ENCODE measurements at places on chromosomes 1 and 21.

DNA sequence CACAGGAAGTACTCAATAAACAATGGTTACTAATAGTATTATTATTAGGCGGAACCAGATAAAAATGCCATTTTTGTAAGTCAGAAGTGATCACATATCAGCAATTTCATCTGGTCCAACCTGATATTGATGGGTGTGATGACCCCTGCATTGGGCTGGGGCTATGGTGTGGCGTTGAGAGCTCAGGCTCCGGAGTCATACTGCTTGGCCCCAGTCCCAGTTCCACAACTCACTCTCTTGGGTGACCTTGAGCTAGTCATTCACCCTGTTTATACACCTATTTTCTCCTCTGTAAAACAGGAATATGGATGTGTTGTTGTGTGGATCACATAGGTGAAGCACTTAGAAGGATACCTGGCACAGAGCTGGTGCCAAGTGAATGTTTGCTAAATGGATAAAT, 229.4 kb upstream of the POU3F1 start:
- DNase-seq: no peak

GRCh38 chr1:121538943-121539575, 354.3 kb downstream of the SRGAP2C start:
- DNase-seq: no peak

DNA sequence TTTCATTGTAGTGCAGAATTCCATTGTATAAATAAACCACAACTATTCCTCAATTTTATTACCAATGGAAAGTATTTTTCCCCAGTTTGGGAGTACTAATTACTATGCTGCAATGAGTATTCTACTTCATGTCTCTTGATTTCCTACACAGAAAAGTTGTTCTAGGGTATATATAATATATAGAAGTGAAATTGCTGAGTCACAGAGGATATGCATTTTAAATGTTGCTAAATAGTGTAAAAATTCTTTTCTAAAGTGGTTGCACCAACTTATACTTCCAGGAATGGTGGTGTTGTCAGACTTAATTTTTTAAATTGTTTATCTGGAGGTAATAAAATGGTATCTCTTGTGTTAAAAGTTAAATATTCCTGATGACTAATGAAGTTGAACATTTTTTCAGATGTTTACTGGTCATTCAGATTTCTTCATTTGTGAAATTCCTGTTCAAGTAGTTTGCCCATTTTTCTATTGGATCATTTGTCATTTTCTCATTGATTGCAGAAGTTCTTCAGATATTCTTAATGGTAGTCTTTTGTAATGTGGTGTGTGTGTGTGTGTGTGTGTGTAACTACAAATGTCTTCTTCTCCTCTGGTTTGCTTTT, 19.1 kb upstream of the MYOG start:
- no peak for DNase-seq

DNA sequence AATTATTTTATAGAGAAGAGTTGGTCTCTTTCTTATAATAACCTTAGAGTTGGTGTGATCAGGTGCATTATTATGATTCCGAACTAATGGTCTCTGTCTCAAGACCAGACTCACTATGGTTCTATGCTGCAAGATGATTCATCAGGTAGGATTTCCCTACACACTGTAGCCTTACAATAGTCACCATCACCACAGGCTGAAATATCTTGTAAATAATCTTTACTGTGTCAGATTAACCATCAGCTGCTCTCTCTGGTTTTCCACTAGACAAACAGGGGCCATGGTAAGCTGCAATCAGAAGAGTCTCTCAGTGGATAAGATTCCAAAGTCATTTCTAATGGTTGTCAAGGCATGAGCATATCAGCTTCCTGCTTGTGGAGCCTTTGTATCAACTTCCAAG, 4.4 kb upstream of the GBP4 start:
- DNase-seq: no peak

- DNase-seq: no peak
Measured at GRCh38 chr1:223348439-223348838, 15.5 kb downstream of the SUSD4 start.

DNA sequence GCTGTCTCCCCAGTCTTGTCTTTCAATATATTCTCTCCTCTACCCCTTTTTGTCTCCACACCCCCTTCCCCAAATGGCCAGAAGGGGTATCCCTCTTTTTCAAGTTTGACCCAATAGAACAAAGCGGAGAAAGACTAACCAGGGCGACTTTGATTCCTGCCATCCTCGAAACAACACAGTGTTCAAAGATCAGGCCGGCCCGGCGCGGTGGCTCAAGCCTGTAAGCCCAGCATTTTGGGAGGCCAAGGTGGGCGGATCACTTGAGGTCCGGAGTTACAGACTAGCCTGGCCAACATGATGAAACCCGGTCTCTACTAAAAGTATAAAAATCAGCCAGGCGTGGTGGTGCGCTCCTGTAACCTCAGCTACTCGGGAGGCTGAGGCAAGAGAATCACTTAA, 77.0 kb upstream of the IFNAR2 start:
- no peak for DNase-seq

DNA sequence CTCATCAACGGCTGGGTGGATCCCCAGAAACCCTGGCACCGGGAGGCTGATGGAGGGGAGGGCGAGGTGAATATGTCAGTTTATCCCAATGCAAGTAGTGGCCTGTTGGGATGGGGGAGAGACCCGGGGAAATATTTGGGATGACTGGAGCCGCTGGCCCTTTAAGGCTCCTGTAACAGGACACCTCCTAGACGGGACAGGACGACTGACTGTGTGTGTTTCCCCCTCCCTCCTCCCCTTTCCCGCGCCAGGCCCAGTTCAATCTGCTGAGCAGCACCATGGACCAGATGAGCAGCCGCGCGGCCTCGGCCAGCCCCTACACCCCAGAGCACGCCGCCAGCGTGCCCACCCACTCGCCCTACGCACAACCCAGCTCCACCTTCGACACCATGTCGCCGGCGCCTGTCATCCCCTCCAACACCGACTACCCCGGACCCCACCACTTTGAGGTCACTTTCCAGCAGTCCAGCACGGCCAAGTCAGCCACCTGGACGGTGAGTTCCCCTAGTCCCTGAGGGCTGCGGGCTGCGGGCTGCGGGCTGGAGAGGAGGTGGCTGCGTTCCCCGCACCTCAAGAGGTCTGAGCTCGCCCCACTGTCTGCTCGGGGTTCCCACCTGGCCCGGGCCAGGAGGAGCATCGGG, 44.8 kb upstream of the CCDC27 start:
- DNase-seq: no peak

DNA sequence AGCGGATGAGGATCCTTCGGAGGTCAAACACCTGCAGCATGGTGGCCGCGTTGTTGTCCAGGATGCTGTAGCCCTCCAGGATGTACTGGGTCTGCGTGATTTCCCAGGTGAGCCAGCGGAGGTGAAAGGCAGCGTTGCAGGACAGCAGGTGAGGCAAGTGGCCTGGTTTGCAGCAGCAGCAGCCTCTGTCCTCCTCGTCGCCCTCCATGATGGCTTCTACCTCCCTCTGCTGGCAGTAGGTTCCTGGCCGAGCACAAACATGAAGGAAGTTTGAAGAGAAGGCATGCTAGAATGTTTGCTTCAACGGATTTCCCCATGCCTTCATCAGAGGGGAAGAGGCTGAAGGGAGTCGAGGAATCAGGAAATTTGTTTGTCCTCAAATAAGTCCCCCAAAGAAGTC, 74.7 kb downstream of the NTPCR start:
- DNase-seq: no peak

DNA sequence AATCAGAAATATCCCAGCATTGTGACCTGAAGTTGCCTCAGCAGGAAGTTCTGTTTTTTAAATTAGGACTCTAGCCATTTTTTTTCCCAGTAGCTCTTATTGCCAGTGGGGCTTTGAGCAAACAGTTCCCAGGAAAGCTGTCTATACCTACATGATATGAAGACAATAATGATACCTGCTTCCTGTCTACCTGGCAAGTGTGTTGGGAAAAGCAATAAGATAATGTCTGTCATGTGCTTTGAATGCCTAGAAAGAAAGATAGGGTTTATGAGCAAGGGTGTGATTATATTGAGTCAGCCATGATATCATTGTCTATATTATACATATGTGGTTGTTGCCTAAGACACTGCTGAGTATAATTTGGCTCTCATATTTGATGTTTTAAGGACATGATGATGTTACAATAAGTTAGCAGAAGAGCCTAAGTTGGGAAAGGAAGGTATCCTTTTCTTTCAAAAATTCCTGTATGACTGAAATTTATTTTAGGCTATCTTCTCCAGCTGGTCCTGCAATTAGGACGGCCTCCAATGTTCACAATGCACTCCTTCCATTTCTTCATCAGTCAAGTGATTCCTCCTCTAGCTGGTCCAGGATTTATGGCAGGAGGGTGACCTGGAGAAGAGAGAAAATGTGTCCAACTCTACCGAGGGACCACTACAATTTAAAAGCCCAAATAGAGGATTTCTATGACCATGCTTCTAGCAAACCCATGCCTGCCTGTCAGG, 99.6 kb upstream of the CDC42BPA start:
- no peak for DNase-seq

DNA sequence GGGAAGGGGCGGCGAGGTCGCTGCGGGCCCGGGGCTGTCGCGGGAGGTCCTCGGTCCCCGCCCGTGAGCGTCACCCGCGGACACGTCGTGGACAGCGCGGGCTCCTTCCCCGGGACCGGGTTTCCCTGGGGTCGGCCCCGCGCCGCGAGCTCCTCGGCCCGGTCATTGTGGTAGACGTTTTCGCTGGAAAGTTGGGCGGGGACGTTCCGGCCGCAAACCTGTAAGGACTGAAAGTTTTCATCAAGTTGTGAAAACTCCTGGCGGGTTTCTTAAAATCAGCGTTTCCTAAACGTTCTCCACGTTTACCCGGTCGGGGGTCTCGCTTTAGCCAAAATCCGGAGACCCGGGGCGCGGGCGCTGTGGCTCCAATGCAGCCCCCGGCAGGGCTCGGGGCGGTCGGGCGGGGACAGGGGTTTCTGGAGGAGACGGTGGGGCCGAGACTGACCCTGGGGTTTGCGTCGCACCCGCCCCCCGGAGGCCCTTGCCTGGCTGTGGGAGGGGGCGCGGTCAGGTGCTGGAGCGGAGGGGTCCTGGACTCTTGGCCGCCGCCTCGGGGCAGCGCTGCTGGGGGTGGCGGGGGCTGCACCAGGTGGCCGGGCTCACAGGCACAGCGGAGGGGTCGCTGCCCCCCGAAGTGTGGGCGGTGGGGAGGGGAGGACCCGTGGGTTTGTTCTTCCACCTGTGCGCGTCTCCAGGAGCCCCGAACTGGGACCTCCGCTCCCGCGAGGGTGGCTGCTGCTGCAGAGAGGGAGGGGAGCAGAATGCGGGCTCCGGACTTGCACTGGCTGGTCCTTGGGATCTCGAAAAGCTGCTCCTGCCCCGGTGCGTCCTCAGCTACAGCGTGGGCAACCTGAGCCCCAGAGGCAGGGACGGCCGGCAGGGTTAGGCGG, 827 bp downstream of the PRKCZ start:
- DNase-seq: no peak

DNA sequence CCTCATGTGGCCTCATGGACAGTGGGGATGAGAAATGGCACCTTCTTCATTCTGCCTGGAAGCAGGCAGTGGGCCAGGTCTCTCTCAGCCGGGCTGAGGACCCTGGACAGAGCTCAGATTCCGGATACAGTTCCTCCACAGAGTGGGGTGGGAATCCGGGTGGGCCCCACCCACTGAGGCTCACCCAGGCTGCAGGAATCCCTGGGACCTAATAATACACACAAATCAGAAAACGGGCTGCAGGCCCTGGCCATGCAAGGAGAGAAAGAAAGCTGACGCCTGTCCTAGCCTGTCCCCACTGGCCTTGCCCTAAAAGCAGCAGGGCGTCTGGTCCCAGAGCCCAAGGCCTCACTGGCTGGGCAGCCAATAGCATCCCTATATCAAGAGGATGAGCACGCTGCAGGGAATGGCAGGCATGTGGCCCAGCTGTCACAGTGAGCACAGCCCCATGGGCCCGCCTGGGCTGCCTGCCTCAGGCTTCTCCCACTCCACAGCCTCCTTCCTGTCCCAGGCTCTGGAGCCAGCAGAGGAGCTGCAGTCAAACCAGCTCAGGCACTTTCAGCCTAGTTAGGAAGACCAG, 25.3 kb downstream of the ACTA1 start:
- no peak for DNase-seq
